ENCODE measurements at places on chromosomes 16 and 17.

- no peak for DNase-seq
Measured at GRCh38 chr16:83971165-83972130, 3.4 kb downstream of the NECAB2 start.

DNA sequence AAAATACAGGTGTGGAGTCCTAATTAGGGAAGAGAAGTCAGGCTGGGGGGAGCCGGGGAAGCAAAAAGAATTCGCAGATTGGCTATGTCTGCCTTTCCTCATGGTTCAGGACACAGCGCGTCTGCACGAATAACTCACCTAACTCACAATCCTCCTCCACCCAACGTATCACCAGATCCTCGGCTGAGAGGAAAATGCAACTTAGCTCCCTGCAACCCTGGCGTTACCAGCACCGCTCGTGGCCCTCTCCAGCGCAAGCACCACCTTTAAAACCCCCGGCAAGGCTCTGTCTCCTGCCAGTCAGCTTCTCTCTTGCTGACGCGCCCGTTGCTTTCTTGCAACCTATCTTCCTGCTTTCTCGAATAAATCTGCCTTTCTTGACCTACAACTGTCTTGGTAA, 49.8 kb upstream of the METRNL start:
- DNase-seq = no peak

DNA sequence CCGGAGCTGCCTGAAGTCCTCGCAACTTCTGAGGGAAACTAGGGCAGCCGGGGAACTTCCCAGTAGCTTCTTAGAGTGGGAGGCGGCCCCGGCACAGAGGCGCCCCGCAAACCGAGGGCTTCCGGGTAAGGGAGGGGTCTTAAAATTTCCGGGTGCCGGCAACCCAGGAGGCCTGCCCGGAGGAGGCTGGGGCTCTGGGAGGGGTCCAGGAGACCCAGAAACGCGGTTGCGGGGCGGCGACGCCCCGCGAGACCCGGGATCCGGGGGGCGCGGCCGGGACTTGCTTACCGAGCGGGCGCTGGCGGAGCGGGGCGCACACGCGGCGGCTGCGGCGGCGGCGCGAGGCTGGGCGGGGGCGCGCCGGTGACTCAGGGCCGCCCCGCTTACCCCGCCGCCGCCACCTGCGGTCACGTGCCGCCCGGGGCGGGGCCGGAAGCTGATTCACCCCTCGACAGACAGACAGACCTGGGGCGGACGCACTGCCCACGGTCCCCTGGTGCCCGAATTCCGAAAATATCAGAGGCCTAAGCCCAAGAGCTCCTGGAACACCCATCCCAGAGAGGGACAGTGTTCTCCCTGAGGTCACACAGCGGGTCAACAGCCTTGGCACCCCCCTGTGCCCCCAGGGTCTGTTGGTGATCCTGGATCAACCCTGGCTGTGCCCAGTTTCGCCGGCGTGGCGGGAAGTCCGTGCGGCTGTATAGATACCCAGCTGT, at the start of gene FAM83G:
Gene FAM83G, minus strand, starts transcription at position 344 of the 716 bp plus-strand sequence. CDS start 723 bp downstream, outside the sequence.
- DNase-seq = no peak

DNA sequence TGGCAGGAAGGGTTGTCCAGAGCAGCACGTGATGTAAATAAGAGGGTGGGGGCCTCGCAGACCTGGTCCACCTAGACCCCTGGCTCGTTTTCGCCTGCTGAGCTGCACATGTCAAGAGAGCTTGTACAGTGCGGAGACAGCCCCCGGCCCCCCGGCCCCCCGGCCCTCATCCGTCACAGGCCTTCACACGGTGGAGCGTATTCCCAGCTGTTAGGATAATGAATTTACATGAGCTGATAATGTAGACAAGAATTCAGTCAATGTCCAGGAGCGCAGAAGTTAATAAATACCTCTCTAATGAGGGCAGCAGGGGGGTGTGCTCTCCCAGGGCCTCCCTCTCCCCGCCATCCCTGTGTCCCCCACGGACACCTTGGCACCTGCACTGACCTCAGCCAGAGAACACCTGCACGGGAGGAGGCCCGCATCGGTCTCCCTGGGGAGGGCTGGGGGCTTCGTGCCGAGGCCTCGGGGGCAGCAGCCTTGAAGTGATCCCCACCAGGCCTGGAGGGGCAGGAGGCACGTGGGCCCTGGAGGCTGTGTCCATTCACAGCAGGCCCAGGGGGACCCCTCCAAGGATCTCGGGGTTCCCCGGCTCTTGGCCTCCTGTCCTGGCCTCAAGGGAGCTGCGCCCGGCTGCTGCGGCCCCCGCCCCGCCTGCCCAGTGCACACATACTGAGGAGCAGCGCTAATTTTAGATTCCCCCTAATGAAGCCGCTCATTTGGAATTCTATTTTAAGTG, 14.6 kb downstream of the GSE1 start:
- no peak for DNase-seq

DNA sequence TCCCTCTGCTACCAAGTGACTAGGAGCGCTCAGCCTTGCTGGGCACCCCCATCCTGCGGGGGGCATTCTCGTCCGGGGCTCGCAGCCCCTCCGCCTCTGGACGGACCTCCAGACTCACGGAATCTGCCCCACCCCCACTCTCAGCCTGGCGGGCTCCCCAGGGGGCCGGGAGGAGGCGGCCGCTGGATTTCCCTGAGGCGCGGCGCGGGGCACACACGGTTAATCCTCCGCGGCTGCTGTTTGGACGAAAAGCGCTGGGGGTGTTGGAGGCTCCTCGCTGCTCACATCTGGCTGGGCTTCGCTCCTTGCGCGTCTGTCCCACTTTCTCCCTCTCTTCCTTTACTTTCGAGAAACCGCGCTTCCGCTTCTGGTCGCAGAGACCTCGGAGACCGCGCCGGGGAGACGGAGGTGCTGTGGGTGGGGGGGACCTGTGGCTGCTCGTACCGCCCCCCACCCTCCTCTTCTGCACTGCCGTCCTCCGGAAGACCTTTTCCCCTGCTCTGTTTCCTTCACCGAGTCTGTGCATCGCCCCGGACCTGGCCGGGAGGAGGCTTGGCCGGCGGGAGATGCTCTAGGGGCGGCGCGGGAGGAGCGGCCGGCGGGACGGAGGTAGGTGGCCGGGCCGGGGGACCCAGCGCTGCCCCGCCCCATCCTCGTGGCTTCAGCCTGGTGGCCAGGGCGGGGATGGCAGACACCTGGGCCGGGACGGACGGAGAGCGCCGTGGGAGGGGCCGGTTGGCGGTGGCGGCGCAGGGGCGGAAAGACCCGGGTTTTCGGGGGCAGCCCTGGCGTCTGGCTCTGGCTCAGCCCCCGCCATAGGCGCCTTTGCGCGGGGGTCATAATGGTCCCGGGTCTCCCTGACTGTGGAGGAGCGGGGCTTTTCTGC, at the start of gene C1QTNF1:
Gene C1QTNF1, plus strand, starts transcription at position 284 of the 886 bp plus-strand sequence. CDS start 19,800 bp downstream, outside the sequence.
- no peak for DNase-seq

DNA sequence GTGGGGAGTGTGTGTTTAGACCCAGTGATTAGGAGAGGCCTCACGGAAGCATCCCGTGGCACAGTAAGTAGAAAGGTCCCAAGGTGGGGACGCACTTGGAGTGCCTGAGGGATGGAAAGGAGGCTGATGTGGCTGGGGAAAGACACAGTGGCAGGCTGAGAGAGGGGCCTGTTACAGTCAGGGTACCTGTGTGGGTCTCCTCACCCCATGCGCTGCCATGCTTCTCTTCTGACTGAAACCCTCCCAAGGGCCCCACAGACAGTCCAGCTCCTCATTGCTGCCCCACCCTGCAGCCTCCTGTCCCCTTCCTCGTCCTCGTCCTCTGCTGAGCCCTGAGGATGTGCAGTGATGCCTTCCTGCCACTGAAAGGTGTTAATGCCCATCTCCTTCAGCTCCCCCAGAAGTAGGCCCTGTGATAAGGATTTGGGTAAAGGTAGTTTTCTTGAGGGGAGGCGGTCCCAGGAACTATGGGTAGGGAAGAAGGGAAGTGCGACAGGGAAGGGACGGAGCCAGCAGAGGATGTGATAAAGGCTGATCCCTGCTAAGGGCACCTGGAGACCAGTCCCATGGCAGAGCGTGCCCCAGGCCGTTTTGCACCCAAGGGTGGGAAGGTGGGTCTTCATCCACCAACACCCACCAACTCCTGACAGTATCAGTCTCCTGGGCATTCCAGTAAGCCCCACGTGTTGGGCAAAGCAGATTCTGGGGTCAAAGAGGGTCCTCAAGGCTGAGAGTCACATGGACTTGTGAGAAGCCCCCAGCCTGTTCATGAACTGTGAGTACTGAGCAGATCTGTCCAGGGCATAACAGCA, 237.2 kb downstream of the GSG1L start:
- DNase-seq = no peak

DNA sequence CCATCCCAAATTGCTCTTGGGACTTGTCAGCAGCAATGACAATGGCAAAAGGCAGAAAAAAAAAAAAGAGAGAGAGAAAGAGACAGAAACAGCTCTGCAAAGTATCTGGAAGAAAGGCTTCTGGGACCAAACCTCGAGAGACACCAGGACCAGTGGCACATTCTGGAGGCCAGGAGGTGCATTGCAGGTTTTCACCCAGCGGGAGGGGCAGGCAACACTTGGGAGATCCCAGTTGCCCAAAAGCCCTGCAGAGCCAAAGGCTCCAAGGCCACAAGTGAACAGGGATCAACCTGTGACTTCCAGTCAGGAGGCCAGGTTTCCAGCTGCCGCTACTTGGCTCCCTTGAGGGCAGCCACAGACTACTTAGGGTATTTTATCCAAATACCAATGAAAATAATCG, 110.8 kb upstream of the CDH5 start:
- DNase-seq = no peak

GRCh38 chr16:55016515-55016914, 85.8 kb downstream of the IRX5 start:
- no peak for DNase-seq

GRCh38 chr17:41967921-41968578, 1.5 kb downstream of the CNP start:
- DNase-seq = no peak

DNA sequence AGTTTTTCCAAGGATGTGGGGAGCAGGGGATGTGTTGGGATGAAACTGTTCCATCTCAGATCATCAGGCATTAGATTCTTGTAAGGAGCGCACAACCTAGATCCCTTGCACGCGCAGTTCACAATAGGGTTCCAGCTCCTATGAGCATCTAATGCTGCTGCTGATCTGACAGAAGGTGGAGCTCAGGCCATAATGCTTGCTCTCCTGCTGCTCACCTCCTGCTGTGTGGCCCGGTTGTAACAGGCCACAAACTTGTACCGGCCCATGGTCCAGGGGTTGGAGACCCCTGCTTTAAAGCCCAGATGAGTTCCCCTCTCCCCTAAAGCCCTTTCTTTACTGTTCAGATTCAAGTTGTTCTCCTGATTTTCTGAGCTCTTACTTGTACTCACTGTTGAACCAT, 44.8 kb downstream of the RNF135 start:
- no peak for DNase-seq

- no peak for DNase-seq
Measured at GRCh38 chr17:47225436-47225858, 16.3 kb downstream of the MYL4 start.

GRCh38 chr17:12097326-12097725, 76.6 kb downstream of the MAP2K4 start:
- no peak for DNase-seq

DNA sequence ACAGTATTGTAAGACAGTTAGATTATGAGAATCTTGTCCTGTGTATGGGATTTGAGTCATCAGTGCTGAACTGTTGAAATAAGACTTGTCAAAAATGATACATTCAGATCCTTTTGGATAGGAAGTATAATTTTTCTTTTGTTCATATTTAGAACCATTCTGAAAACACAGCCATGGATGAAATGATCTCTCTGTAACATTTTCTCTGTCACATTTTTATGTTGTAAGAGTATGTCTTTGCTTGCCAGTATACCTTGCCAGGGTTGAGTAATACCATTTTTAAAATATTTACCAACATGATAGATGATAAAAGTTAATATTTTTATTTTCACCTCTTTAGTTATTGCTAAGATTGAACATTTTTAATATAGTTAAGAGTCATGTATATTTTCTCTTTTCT, 45.0 kb downstream of the NSRP1 start:
- DNase-seq = no peak

DNA sequence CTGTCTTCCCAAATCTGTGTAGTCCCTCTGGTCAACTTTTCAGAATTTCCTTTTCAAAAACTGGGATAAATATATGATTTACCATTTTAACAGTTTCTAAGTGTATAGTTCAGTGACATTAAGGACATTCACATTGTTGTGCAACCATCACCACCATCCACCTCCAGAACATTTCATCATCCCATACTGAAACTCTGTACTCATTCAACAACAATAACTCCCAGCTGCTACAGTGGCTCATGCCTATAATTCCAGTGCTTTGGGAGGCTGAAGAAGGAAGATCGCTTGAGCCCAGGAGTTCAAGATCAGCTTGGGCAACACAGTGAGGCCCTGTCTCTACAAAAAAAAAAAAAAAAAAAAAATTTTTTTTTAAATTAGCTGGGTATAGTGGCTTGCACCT, 131.0 kb downstream of the AATF start:
- DNase-seq = no peak

GRCh38 chr17:1736348-1737281, 6.1 kb upstream of the SERPINF2 start:
- no peak for DNase-seq

DNA sequence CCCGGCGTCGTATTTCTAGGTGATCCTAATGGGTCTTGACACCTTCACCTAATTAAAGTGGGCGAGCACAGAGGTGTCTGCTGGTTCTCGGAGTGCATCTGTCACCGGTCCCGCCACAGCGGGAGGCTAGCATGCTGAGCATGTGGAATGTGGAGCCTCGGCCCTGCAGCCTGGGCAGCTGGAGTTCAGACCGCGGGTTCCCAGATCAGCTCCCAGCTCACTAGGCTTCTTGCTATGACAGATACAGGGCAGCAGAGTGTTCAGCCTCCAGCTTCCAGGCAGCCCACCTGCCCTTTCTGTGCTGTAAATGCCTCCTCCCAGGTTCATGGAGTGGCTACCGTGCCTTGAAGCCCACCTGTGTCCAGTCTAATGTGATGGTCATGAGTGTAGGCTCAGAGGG, 166.7 kb downstream of the CPPED1 start:
- DNase-seq = no peak

- no peak for DNase-seq
Measured at GRCh38 chr16:20681821-20682760, 15.4 kb downstream of the ACSM1 start.

DNA sequence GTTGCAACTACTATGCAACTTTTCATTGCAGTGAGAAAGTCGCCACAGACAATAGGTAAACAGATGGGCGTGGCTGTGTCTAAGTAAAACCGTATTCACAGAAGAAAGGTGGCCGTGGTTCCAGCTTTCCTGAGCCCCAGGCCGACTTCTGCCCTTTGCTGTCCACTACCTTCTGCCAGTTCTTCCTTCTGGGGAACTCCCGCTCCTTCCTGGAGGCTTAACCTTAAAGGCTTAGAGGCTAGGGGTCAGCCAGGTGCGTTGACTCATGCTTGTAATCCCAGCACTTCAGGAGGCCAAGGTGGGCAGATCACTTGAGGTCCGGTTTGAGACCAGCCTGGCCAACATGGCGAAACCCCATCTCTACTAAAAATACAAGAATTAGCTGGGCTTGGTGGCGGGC, 2.1 kb upstream of the SEPTIN12 start:
- no peak for DNase-seq

- DNase-seq = no peak
Measured at GRCh38 chr17:2235792-2236366, 67.7 kb downstream of the SMG6 start.

- no peak for DNase-seq
Measured at GRCh38 chr16:11211977-11212797, 43.8 kb downstream of the SOCS1 start.

Data from anterior cingulate cortex (tissue), 58 donors.